Nucleus accumbens (tissue), 56 donors: ENCODE measurements at places on chromosomes 16 and 17.
A peak's percentile ranks its signal among the peaks of the same experiment; 100 is the strongest.

GRCh38 chr17:41811549-41812380 lies at the start of gene P3H4:
P3H4 (minus strand) TSS chr17:41811949; CDS start chr17:41811915, 34 bp downstream.
- peak; percentile 69 for DNase-seq

- no peak for DNase-seq
These were observed 30.0 kb upstream of the SLC5A10 start for GRCh38 chr17:18921912-18922451.

DNA sequence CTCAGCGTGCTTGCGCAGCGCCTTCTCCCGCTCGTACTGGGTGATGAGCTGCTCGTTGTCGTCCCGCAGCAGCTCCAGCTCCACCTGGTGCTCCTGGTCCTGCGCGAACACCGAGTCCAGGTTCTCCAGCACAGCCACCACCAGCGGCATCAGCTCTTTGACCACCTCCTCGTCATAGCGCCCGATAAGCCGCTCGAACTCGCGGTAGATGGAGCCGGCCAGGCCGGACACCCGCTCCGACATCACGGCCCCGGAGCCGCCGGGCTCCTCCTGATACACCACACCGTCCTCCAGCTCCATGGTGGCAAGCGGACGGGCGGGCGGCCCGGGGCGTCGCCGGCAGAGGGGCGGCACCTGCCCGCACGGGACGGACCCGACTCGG lies 320 bp downstream of the SPAG9 start:
- no peak for DNase-seq

DNA sequence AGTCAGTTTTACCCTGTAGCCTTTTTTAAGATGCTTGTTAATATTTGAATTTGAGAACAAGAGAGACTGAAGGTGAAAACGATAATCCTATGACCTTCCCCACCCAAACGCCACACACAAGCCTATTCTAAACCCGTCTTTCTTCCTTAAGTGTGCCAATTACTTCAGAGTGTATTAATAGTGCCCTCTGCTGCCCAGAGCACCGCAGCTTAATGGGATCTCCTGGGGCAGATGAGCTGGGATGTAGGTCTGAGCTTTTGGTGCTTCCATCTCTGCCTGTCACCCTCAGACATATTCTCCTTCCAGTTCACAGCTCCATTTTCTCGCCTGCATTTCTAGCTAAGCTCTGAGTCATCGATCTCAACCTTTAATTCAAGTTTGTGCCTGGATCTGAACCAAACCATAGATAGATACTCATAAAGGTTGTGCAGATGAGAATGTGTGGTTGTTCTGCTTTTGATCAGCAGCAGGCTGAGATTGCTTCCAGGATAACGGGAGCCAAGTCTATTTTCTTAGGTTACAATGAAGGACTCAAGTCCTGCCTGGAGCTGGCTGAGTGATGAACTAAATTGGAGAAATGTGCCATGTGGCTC lies 46.4 kb upstream of the CDH13 start:
- DNase-seq: peak; percentile 11

GRCh38 chr16:87288753-87289362 lies 28.3 kb downstream of the C16orf95 start:
- no peak for DNase-seq

DNA sequence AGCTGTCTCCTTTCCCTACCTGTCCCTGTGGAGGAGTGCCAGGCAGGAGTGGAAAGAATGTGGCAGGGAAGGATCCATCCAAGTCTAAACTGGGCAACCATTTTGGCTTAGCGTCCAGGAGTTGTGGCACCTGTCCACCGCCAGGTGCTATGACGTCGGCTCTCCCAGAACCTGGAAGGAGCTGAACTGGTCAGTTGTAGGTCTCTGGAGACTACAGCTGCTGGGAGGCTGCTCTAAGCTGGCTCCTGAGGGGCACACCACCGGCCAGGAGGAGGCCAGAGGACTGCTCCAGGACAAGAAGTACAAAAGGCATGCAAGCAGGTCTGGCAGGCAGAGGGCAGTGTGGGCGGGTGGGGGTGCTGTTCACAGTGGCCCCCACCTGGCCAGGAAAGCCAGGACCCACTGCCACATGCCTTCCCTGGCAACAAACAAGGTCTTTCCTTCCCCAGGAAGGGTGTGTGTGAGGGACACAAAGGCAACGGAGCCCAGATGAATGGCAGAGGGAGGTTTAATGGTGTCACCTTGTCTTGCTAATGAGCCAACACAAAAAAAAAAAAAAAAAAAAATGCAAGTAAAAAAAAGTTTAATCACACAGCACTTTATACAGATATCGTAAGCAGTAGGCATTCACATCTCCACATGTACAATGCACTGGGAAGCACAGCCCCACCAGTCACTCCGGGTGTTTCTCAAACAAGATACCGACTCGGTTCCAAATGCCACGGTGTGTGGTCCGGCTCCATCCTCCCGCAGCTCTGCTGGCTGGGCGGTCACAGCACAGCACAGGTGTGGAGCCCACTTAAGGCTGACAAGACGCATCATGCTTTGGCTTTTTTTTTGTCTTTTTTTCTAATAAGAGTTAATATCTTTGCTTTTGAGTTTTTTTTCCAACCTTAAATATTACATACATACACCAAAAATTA lies 4.8 kb downstream of the SPHK1 start:
- no peak for DNase-seq

DNA sequence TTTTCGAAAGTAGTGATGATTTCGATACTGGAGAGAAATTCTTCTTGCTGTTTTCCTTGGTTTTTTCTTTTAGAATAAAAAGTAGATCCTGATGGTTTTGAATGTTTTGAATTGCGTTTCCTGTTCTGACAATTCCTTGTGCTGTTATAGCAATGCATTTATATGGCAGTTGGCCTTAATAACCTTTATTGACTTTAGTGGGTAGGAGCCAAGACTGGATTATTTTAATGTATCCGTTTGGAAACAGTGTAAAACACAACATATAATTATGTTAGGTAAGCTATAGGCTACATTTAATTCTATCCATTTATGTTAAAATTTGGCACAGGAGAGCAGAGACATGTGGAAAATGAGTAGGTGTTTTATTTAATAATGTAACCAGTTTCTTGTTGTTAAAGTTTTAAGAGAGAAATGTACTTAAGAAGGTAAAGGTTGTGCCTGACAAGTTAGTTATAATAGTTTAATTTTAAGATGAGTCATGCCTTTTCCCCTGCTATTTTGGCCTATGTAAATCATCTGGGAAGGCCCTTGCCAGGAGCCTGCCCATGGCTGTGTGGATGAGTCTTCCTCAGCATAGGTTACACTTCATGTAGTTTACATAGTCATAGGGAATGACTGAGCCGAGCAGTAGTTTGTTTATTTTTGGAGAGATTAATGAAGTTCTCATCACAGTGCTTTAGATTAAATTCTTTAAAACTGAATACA lies 189.9 kb downstream of the FTO start:
- no peak for DNase-seq
